ENCODE measurements at places on chromosomes 5 and 9.

DNA sequence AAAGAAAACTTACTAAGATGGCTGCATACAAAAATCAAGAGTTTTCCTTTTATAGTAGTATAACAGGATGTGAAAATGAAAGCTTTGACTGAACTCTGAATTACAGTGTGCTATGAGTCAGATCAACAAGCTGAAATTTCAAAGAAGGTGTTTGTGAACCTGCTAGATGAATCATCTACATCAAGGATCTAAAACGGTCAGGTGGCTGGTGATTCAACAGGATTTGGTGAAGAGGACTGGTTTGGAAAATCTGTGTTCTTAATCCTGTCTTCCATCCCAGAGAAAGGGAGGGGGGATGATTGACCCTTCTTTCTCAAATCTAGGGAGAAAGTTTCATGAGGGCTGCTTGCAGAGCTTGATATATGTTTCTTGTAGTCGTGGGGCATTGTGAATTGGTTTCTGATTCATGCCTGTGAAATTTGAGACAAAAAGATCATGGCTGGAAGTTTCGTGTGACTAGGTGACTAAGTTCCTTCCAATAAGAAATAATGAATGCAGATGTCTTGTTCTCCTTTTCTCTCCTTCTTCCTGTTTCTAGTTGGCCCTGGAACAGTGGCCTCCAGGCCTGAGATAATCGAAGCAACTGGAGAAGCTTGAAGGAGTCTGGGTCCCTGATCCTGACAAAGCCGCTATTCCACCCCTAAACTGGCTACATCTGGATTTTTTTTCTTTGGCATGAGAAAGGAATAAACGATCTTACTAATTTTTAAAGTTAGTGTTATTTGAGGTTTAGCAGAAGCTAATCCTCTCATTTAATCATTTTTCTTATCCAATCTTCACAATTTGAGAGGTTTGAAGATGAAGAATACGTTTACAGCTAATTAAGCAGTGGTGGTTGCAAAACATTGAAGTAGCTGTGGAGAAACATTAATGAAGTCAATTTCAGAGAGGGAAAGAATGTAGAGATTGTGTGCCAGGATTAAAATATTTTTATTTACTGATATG, 67.2 kb downstream of the MRPS30 start:
- no peak overlapping the region for H3K4me3 ChIP-seq
- H3K27me3 ChIP-seq: no peaks in the 10 kb centered on the region
- no peaks in the 10 kb centered on the region for H3K4me1 ChIP-seq
- DNase-seq: no peak
- no peak overlapping the region for H3K27ac ChIP-seq

DNA sequence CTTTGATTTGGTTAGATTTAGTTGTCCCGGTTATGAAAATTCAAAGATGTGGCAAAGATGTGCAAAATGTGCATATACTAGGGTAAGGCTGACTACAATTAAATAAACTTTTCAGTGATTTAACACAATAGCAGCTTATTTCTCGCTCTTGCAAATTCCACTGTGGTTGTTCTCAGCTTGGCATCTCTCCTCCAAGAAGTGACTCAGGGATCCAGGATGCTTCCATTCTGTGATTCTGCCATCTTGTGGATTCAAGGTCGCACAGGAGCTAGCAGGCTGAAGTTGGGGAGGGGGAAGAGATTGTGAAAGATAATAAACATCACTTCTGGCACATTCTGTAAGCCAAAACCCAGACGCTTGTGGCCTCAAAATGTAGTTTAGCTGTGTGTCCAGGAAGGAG, 60.1 kb upstream of the TGFBR1 start:
- no peaks in the 10 kb centered on the region for H3K36me3 ChIP-seq
- H3K27me3 ChIP-seq: no peaks in the 10 kb centered on the region
- H3K4me3 ChIP-seq: no peak overlapping the region
- DNase-seq: no peak

DNA sequence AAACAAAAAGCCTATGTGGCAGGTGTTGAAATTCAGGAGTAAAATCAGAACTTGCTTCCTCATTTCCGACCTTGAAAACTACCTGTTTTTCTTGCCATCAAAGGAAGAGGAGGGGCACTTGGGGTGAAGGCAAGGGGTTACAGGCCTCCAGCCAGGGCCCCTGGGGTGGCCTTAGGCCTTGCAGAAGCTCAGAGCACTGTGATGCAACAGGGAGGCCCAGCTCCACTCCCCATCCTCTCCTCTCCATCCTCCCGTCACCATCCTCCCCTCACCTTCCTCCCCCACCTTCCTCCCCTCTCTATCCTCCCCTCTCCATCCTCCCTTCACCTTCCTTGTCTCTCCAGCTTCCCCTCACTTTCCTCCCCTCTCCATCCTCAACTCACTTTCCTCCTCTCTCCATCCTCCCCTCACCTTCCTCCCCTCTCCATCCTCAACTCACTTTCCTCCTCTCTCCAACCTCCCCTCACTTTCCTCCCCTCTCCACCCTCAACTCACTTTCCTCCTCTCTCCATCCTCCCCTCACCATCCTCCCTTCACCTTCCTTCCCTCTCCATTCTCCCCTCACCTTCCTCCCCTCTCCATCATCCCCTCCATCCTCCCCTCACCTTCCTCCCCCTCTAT, 111.6 kb downstream of the WNK2 start:
- no peak overlapping the region for H3K4me3 ChIP-seq
- H3K27me3 ChIP-seq: no peaks in the 10 kb centered on the region
- peak; percentile 14 for DNase-seq
- peaks cover 32% of the 10 kb centered on the region for H3K4me1 ChIP-seq
- no peak overlapping the region for H3K27ac ChIP-seq

DNA sequence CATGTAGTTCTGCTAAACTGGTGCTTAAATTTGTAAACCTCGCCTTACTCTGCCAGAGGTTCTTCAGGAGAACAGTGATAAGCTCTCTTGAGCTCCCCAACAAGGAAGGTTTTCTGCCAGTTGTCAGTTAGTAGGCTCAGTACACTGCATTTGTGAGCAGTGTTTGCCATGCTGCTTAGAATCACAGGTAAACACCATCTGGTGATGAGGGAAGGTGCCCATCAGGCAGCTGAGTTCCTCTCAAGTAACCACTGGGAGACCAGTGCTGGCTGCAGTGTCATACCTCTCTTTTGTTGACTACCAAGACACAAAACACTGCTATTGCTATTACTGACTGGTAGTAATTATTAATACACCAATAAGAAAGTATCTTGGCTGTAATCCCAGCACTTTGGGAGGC, 186.2 kb upstream of the OTULINL start:
- no peaks in the 10 kb centered on the region for H3K4me1 ChIP-seq
- no peak overlapping the region for H3K27ac ChIP-seq
- H3K36me3 ChIP-seq: no peaks in the 10 kb centered on the region
- H3K27me3 ChIP-seq: no peaks in the 10 kb centered on the region
- DNase-seq: no peak

DNA sequence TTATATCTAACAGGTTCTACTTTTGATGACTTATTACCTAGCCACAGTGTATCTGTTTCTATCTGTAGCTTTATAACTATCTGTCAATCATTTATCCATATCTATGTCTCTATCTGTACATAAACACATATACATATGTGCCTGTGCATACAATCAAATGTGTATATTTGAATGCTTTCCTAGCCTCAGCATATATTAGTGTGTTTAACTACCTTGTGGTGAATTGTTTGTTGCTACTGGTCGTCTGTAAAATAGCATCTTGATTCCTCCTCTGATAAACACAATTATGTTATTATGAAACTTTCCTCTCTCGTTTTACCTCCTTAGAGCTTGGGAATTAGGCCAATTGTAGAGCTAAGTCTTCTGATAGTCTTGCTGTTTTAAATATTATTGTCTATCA, 44.4 kb downstream of the PARP8 start:
- H3K27me3 ChIP-seq: no peaks in the 10 kb centered on the region
- H3K36me3 ChIP-seq: no peaks in the 10 kb centered on the region
- DNase-seq: no peak
- no peak overlapping the region for H3K4me3 ChIP-seq
- no peak overlapping the region for H3K27ac ChIP-seq

DNA sequence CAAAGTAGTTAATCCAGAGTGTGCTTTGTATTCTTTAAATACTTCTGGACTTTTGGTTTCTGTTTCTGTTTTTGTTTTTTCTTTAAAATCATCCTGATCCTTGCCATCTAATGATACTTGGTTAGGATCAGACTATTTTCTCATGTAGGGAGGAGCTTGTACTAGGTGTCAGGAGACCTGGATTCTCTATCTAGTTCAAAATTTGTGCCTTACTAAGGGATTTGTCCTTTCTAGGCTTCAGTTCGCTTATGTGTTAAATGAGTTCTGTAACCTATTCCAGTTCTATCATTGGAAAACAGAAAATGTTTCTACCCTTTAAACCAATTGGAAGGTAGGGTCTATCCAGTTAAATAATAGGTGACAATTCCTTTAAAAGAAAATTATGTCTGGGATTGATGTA, 3.3 kb upstream of the MEF2C start:
- H3K36me3 ChIP-seq: no peaks in the 10 kb centered on the region
- no peak overlapping the region for H3K4me3 ChIP-seq
- peak overlapping the region; percentile 93 for H3K27ac ChIP-seq
- H3K27me3 ChIP-seq: no peaks in the 10 kb centered on the region
- no peaks in the 10 kb centered on the region for H3K4me1 ChIP-seq
- DNase-seq: no peak

GRCh38 chr9:78671785-78672184, 374.9 kb downstream of the PSAT1 start:
- H3K4me3 ChIP-seq: no peak overlapping the region
- DNase-seq: no peak
- no peaks in the 10 kb centered on the region for H3K4me1 ChIP-seq
- H3K27me3 ChIP-seq: no peaks in the 10 kb centered on the region

- H3K27ac ChIP-seq: no peak overlapping the region
- H3K4me3 ChIP-seq: no peak overlapping the region
- H3K4me1 ChIP-seq: no peaks in the 10 kb centered on the region
- H3K36me3 ChIP-seq: no peaks in the 10 kb centered on the region
- H3K27me3 ChIP-seq: no peaks in the 10 kb centered on the region
These were observed 10.9 kb upstream of the ZNF366 start for GRCh38 chr5:72518001-72518683.

DNA sequence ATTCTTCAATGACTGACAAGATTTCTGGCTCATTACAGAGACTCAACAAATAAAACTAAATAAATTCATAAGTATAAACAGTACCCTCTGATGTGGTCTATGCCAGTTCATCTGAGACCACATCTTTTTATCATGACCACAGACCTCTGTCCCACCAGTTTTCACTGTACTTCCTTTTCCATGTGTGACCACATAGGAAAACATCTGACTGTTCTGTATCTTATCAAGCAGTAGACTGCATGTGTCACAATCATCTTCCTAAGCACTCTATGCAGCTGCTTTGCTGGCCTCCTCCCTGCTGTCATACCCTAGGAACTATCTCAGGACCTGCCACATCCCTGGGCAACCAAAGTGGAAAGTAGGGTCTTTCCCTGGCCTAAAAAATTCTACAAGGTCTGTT, 205.0 kb upstream of the ZNF462 start:
- no peaks in the 10 kb centered on the region for H3K27me3 ChIP-seq
- H3K36me3 ChIP-seq: no peaks in the 10 kb centered on the region
- H3K4me3 ChIP-seq: no peak overlapping the region
- no peaks in the 10 kb centered on the region for H3K4me1 ChIP-seq
- DNase-seq: no peak
- H3K27ac ChIP-seq: no peak overlapping the region

DNA sequence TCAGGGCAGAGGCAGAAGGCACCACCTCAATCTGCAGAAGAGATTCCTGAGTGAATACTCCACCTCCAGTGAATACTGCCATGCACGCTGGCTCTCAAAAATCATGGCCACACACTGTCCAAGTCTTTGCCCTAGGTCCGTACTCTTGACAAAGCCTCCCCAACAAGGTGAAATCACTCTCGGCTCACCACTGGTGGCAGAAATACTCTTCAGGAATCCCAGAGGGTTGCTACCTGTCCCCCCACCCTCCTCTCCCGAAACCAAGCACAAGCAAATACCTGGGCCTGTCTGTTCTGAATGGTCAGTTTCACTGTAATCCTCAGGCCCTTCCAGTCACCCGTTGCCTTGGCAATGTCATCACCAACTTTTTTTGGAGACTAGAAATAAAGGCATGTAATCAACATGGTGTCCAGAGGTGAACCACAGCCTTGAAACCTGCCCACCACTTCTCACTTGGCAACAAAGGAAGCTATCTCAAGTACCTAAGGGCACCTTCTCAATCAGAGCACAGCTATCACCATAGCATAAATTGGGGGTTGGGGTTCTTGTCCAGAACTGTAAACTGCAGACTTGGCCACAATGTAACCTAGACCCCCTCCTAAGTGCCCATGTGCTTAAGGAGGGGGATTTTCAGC, 1.8 kb downstream of the RPL12 start:
- DNase-seq: no peak
- H3K4me3 ChIP-seq: no peak overlapping the region
- no peaks in the 10 kb centered on the region for H3K27me3 ChIP-seq
- peak overlapping the region; percentile 96 for H3K27ac ChIP-seq

- no peaks in the 10 kb centered on the region for H3K27me3 ChIP-seq
- no peak overlapping the region for H3K27ac ChIP-seq
- H3K4me3 ChIP-seq: no peak overlapping the region
- no peaks in the 10 kb centered on the region for H3K36me3 ChIP-seq
These were observed 29.8 kb downstream of the TARS1 start for GRCh38 chr5:33470544-33470943.

DNA sequence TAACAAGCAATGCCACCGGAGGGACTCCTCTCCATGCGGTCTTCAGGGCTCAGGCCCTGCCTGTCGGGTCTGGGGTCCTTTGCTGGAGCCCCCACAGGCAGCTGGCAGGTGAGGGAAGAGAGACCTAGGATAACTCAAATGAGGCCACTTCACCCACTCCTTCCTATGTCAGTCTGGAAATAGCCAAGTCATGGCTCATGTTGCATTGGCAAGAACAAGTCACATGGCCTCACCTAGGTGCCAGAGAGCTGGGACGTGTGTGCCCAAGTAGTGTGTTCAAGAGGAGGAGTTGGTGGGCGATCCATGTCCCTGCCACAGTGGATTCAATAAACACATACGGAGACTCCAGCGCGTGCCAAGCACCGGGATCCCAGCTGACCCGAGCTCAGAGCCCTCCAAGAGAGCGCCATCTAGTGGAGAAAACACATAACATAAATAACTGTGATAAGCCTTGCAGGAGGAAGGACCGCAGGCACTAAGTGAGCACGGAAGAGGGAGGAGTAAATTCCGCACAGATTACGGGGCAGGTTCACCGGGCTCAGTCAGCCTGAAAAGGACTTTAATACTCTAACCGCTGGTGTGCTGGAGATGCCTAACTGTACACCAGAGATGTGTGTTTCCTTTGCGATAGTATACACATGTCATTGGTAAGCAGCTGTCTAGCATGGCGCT, 580.8 kb downstream of the CCDC171 start:
- DNase-seq: peak; percentile 74
- H3K36me3 ChIP-seq: no peaks in the 10 kb centered on the region
- H3K4me3 ChIP-seq: no peak overlapping the region
- H3K4me1 ChIP-seq: no peaks in the 10 kb centered on the region
- no peaks in the 10 kb centered on the region for H3K27me3 ChIP-seq

DNA sequence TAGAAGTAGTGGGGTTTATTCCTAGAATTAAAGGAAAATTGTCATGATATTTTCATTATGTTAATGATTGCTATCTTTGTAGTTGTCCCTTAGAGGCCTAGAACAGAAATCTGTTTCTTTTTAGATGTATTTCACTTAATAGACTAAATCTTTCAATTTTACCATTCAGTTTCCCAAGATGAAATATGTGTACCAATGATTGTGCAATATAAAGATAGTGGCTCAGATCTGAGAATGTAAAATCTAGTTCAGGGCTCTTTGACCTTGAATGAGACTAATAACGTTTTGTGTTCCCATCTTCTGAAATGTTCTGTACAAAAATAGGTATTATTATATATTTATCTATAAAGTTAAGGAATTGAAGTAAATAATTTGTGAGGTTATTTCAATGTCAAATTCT, 947.9 kb downstream of the DTWD2 start:
- H3K4me1 ChIP-seq: no peaks in the 10 kb centered on the region
- H3K36me3 ChIP-seq: no peaks in the 10 kb centered on the region
- no peaks in the 10 kb centered on the region for H3K27me3 ChIP-seq
- H3K27ac ChIP-seq: no peak overlapping the region
- no peak overlapping the region for H3K4me3 ChIP-seq
